Right ventricle myocardium superior (tissue), 1 donor: ENCODE measurements at places on chromosomes 6 and 20. TPM values are rescaled to one million over a fixed set of nuclear protein-coding genes. Genes with fewer than 3 reads are reported as not detected.

The ZHX3 gene
- 31.7 TPM for total RNA-seq

The HAO1 gene
- not detected for total RNA-seq

GRCh38 chr20:24939036-24939435 lies 10.0 kb upstream of the CST7 start:
- DNase-seq: no peak

DNA sequence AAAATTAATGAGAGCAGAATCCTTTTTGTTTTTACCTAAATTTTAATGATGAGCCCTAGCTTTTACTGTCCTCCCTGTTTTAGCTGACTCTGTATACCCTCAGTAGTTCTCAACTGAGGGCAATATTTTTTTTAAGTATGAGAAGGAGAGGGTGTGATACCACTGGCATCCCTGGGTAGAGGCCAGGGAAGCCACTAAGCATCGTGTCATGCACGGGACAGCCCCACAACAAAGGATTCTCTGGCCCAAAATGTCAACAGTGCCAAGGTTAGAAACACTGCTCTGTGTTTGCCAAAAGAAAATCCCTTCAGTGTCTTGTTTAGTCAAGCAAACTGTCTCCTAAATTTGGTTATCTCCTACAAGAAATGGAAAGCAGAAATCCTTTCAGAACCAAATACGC lies 210.4 kb downstream of the KCNQ5 start:
- DNase-seq: no peak

GRCh38 chr20:20436689-20437088 lies 68.8 kb downstream of the INSM1 start:
- DNase-seq: no peak
